ENCODE measurements at places on chromosomes 1 and 21.
A peak's percentile ranks its signal among the peaks of the same experiment; 100 is the strongest.

GRCh38 chr21:25424634-25425033 is 182.6 kb downstream of the MRPL39 start:
- DNase-seq: no peak

- DNase-seq: peak; percentile 87
Observed at GRCh38 chr1:9717193-9718005, 65.9 kb downstream of the PIK3CD start.

DNA sequence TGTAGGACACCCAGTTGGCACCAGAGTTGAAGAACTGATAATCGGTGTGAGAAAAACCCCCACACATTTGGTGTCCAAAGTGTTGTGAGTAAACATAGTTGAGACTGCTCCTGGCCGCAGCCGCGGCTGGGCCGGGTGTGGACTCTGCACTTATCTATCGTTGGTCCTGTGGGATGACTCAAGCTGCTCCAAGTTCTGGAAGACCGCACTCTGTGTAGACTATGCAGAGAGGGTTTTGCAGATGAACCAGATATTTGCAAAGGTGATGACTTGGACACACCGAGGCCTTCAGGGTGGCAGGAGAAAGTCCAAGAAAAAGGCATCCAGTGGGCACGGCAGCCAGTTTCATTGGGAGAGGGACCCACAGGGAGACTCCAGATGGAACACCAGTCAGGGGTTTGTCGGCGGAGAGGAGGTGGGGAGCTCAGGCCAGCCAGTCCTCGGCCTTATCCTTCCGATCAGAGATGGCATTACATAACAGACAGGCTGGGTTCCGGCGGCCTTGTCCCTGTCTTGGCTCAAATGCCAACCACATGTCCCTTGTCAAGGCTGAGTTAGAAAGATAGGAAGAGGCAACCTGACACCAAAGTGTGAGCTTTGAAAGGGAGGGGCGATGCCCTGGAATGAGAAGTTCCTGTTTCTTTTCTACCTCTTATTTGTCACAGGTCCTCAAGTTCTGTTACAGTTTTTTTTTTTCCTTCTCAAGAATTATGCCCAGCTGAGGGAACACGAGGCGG is 21.1 kb downstream of the C2CD2 start:
- DNase-seq: no peak

DNA sequence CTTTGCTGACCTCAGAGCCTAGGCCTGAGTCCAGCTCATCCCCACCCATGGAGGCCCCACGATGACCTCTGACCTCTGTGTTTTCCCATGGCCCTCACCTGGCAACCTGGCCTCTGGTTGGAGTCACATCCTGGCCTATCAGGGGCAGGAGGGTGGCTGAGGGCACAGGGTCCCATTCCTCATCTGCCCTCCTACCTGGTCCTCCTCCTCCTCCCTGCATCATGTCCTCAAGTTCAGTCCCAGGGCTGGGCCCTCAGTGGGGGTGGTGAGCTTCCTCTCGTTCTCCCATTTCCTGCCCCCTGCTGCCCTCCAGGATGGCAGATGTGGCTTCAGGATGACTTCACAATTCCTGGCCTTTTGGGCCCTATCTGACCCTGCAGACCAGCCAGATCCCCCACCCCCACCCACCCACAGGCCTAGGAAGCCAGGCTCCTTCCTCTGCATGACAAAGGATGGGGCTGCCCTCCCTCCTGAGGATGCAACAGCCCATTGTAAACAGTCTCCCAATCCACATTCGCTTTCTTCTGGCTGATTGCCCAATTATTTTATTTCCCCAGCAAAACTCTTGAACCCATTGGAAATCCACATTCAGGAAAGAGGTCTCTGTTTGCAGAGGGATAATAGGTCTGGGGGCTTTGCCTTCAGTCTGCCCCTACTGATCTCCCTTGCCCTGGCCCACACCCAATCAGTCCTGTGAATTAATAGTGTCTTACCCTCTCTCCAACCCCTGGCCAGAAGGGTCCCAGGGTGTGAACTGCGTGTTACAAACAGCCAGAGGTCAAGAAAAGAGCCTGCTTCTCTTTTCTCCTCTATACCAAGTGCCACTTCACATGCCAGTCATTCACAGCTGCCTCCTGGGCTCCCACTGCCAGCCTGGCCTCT is 10.3 kb upstream of the LEFTY1 start:
- DNase-seq: no peak

DNA sequence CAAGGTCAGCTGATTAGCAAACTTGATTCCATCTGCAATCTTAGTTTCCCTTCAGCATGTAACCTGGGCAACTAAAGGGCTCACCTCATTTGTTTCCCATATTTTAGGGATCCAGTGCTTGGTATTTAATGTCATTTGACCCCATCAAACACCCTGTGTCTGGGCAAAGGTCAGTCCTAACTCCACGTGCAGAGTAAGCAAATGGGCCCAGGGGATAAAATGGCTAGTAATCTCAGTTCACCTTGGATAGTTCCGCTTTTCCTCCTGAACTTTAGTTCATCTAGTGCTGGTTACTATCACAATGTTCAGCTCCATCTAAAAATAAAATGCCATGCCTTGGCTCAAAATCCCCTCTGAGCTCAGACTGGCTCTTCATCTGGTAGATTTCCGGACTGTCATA is 19.5 kb downstream of the PRKAB2 start:
- no peak for DNase-seq

GRCh38 chr1:159778266-159778665 is 2.5 kb upstream of the DUSP23 start:
- DNase-seq: no peak

DNA sequence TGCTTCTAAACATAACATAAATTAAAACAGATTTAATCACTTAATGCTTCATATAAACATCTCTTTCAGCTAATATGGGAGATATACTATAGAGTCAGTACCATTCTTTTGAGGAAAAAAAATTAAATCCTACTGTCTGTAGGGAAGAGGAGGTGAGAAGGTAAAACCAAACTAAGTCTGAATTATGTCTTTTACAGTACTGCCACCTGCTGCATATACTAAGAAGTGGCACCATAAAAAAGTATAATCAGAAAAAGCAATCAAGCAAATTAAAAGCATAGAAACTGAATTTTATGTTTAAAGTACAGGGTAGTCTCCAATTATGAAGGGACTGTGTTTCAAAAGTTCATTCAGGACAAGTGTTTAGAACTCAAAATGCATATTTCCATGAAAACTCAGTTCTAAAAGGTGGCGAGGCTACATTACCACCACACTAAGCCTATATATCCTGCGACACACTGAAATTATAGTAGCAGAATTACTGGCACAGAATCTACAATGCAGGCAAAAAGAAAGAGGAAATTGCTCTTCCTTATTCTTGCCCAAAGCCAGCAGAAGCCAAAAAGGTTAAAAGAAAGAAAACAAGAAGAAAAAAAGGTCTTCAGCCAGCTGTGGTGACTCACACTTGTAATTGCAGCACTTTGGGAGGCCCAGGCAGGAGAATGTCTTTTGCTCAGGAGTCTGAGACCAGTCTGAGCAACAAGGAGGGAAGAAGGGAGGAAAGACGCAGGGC is 9.0 kb downstream of the NSL1 start:
- no peak for DNase-seq

GRCh38 chr21:39518055-39518846 is 66.5 kb downstream of the SH3BGR start:
- DNase-seq: peak; percentile 15

DNA sequence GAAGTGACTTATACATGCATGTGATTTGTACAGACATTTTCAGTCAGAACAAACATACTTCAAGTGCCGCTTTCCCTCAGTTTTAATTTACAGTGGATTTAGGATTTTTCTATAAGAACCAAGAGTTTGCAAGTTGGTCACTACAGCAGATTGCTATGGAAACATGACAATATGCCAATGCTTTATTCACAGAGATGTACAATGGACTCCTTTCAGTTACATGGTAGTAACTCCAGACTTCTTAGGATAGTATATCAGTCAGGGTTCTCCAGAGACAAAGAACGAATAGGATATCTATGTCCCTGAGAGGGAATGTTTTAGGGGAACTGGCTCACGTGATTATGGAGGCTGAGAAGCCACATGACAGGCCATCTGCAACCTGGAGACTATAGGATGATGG is 27.4 kb downstream of the IFI44 start:
- DNase-seq: no peak

- DNase-seq: no peak
Observed at GRCh38 chr1:110502402-110503151, 16.4 kb downstream of the KCNA10 start.

DNA sequence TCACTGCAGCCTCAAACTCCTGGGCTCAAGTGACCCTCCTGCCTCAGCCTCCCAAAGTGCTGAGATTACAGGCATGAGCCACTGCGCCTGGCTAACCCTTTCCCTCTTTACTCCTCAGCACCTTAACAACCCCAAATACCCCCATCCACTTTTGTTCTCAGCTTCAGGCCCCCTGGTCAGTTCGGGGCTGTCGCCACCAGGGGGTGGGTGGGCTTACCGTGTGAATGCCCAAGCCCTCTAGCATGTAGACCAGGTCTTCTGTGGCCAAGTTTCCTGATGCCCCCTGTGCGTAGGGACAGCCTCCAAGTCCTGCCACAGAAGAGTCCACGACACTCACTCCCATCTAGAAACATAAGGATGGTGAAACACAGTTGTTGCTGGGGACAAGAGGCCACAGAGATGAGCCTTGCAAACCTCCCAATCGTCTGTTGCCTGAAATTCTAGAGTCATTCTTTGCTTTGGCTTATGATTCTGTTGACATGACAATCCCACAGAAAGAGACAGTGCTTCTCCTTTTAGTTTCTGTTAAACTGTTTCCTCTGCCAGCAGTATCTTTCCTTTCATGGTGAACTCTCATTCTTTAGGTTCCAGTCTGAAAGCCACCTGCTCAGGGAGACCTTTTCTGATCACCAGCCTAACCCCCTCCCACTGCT is 3.8 kb upstream of the GALE start:
- DNase-seq: no peak

DNA sequence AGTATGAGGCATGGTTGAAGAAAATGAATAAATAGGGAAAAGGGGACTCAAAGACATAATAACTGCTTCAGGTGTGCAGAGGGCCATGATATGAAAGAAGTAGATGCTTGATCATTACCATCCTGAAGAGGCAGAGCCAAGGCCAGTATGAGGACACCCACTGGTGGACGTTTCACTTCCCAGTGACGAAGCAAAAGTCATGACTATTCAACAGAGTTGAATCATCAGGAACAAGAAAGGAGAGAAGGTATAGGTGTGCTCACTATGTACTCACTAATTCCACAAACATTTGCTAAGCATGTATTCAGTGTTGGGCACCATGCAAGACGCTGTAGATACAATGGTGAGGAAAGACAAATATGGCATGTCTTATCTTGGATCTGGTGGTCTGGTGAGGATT is 319.2 kb upstream of the RUNX1 start:
- no peak for DNase-seq

GRCh38 chr1:53589043-53589887 is 130.1 kb downstream of the DMRTB1 start:
- DNase-seq: no peak

GRCh38 chr1:201378804-201379203 is 1.3 kb upstream of the TNNT2 start:
- DNase-seq: no peak

GRCh38 chr1:214391873-214392645 is 111.1 kb downstream of the SMYD2 start:
- no peak for DNase-seq

- no peak for DNase-seq
Observed at GRCh38 chr1:8669606-8670335, 147.7 kb downstream of the RERE start.

Data from activated T-helper 2 cell treated with anti-CD3 and anti-CD28 coated beads, Interferon-gamma antibody, Interleukin-2, Interleukin-4, amounts not matched to agents 10 μg/mL and 5 μg/mL and 100 μg/mL, durations not matched to agents 14 hours and 24 hours and 36 hours (primary cell).